ENCODE measurements at places on chromosomes 11 and 22.

DNA sequence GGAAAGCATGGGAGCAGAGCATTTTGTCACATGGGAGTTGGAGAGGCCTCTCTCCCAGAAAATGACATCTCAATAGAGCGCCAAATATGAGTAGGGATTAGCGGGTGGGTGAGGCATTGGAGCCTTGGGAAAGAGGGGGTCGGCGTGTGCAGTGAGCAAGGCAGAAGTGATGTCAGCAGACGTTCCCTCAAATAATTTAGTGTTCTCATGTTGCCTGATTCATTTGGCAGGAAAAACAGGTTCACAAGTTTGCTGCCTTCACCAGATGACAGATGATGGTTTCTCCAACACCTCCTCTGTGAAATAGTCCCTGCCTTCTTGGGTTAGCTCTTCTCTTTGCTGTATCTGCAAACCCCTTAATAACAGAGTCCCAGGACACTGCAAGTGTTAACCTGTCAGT is 118.5 kb upstream of the ARHGAP20 start:
- no peak for DNase-seq

- no peak for DNase-seq
Observed at GRCh38 chr11:68517121-68517741, 56.7 kb downstream of the PPP6R3 start.

- no peak for DNase-seq
Observed at GRCh38 chr11:66015454-66015881, 3.7 kb downstream of the CST6 start.

DNA sequence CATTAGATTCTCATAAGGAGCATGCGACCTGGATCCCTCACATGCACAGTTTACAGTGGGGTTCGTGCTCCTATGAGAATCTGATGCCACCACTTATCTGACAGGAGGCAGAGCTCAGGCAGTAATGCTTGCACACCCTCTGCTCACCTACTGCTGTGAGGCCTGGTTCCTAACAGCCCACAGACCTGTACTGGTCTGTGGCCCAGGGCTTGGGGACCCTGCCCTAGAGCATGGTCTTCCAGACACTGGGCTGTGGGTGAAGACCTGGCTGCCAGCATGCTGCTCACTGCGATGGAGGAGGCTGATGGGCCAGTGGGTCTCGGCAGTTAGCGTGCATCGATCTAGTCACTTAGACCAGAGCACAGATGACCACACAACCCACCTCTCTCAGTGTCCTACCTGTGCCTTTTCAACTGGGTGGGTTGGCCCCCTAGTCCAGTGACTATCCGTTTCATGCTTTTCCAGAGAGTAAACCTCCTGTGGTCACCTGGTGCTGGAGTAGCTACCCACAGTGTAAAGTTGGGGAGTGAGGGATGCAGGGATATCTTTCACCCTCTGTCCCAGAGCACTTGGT is 21.1 kb downstream of the MED15 start:
- DNase-seq = no peak

- no peak for DNase-seq
Observed at GRCh38 chr22:26238596-26238995, 69.3 kb downstream of the SEZ6L start.

- DNase-seq = no peak
Observed at GRCh38 chr11:121351083-121351630, 58.6 kb downstream of the SC5D start.

DNA sequence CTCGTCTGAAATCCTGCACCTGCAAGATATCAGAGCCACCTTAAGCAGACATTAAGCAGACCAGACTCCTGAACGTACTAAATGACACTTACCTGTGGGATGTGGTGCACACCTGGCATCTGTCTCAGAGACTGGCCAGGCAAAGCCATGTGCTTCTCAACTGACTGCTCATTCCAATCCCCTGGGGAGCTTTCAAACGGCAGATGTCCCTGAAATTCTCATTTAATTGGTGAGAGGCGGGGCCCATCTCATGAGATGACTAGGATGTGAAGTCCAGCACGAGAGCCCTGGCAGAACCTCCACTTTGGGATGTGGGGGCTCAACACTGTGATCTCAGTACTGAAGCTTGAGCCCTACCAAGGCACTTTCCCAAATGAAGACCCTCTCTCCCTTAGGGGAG is 84.9 kb upstream of the HMGXB4 start:
- DNase-seq = no peak

GRCh38 chr22:43862074-43862881 is at the start of gene SULT4A1:
Gene SULT4A1, minus strand, starts transcription at chr22:43862513. Its CDS starts 131 bp downstream, at chr22:43862382.
- no peak for DNase-seq

All from stimulated activated CD4-positive, alpha-beta T cell treated with anti-CD3 and anti-CD28 coated beads, Interleukin-1b, Interleukin-23, amount 100 ng/mL, for 1 hour (primary cell).